HTR-8/SVneo (cell line): ENCODE measurements at places on chromosomes 6 and 20.
A peak's percentile ranks its signal among the peaks of the same experiment; 100 is the strongest.

- no peak for DNase-seq
These were observed 980 bp upstream of the SALL4 start for GRCh38 chr20:51803148-51803854.

DNA sequence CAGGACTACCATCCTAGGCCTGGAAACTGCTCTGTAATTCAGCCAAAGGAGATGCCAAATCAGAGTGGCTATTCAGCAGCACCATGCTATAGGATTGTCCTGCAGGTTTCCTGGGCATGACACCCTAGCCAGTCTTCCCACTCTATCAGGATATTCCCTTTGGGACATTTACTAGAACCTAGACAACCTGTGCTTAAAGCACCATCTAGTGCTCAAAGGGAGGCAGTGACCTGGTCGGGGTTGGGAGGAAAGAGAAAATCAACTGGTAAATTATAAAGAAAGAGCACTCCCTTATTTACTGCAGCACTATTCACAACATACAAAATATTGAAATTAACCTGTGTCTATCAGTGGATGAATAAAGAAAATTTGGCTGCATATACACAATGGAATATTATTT lies 67.2 kb upstream of the SMLR1 start:
- peak; percentile 27 for DNase-seq

- no peak for DNase-seq
These were observed 166.3 kb upstream of the PMEPA1 start for GRCh38 chr20:57876163-57876562.

- DNase-seq = no peak
These were observed 566.1 kb downstream of the KIF16B start for GRCh38 chr20:16007164-16007563.

- DNase-seq = no peak
These were observed 120.5 kb downstream of the NCOA3 start for GRCh38 chr20:47622118-47622665.

- DNase-seq = no peak
These were observed 50.7 kb upstream of the MAPK13 start for GRCh38 chr6:36079601-36080000.

- DNase-seq = no peak
These were observed 18.7 kb downstream of the PTPN1 start for GRCh38 chr20:50528804-50529351.

GRCh38 chr20:7399114-7399513 lies 541.1 kb downstream of the HAO1 start:
- DNase-seq = no peak

- DNase-seq = no peak
These were observed 44.6 kb downstream of the TAF4 start for GRCh38 chr20:62020935-62021701.

GRCh38 chr6:63530991-63531390 lies 41.3 kb upstream of the LOC128125822 start:
- no peak for DNase-seq
